Ecto neural progenitor cell (in vitro differentiated cells): ENCODE measurements at places on chromosomes 1 and 21.
A peak's percentile ranks its signal among the peaks of the same experiment; 100 is the strongest.

DNA sequence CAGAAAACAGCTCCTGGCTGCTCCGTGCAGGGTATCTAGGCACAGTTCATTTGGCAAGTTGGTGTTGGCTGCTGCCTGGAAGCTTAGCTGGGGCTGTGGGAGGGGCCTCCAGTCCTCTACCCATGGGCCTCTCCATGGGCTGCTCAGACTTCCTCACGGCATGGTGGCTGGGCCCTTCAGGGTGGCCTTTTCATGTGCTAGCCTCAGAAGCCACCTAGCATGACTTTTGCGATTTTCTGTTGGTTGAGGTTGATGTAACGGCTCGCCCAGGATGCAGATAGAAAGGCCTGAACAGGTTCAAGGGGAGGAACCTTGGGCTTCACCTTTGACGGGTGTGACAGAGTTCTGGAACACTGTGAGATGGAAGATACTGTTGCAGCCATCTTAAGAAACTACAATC, 25.8 kb upstream of the LHX4 start:
- no peak for DNase-seq

- DNase-seq, result peak; percentile 48
Measured at GRCh38 chr21:28554660-28555475, 437.8 kb downstream of the LTN1 start.

- DNase-seq, result no peak
Measured at GRCh38 chr1:234256359-234256758, 116.9 kb upstream of the COA6 start.

DNA sequence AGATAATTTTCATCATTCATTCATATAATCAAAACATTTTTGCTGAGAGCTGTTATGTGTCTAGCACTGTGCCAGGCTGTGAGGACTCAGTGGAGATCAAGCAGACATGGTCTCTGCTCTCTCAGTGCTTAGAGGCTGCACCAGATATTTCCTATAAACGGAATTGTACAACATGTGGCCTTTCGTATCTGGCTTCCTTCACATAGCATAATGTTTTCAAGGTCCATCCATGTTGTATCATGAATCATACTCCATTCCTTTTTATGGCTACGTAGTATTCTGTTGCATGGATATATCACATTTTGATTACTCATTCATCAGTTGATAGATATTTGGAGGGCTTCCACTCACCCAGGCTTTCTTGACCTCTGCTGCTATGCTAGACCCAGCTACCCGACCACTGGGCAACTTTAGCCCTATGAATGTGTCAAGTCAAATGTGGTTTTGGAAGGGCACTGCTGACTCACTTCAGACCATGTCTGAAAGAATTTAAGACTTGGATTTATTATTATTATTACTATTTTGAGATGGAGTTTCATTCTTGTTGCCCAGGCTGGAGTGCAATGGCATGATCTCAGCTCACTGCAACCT, 18.5 kb downstream of the NCF2 start:
- no peak for DNase-seq

DNA sequence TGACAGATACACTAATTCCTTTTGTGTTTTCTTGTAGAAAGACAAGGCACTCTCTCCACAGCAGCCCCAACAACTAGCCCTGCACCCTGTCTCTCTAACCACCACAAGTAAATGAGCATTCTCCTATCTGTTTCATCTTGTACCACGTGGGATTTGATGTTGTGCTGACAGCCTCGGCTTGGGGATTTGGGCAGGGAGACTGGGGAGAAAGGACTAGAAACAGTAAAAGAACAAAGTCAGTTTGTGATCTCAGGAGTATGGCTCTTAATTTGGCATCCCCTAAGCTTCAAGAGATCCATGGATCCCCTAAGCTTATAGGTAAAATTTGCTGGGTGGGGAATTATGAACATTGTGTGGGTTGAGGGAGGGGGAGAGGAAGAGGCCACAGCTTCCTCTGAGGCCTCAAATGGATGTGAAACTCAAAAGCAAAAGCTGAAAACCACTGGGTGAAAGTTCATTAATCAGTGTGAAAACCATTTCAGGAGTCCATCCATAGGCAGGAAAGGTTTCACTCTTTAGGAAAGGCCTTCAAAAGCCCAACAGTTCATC, 3.1 kb downstream of the C1orf162 start:
- no peak for DNase-seq

GRCh38 chr1:113094506-113094905, 21.5 kb downstream of the LRIG2 start:
- no peak for DNase-seq

GRCh38 chr1:158179301-158180041, 1.2 kb upstream of the CD1D start:
- DNase-seq, result no peak

GRCh38 chr1:168958562-168959289, 147.8 kb upstream of the ATP1B1 start:
- no peak for DNase-seq

- DNase-seq, result no peak
Measured at GRCh38 chr1:15146971-15147376, 6.6 kb upstream of the TMEM51 start.

DNA sequence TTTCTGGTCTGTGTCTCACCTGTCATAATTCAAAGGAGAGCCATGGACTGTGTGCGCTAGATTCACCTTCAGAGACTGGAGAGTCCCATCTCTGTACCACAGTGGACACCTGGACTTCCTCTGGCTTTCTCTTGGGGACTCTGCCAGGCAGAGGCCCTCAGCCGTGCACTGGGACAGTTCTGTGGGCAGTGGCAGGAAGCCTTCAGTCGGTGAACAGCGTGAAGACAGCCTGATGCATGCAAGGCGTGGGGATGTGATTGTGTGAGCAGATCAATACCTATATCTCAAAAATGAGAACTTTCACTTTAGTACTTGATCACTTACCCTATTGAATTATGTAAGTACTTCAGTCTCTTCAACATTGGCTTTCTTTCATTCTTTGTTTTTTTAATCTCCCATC, 245.3 kb downstream of the DISC1 start:
- no peak for DNase-seq

GRCh38 chr1:13760340-13760739, 60.4 kb downstream of the PRDM2 start:
- DNase-seq, result no peak

GRCh38 chr1:208985231-208985630, 598.3 kb upstream of the CAMK1G start:
- no peak for DNase-seq

- peak; percentile 87 for DNase-seq
Measured at GRCh38 chr1:18256282-18257235, 149.0 kb downstream of the IGSF21 start.

GRCh38 chr1:35448344-35448801, 108.8 kb downstream of the KIAA0319L start:
- DNase-seq, result no peak

DNA sequence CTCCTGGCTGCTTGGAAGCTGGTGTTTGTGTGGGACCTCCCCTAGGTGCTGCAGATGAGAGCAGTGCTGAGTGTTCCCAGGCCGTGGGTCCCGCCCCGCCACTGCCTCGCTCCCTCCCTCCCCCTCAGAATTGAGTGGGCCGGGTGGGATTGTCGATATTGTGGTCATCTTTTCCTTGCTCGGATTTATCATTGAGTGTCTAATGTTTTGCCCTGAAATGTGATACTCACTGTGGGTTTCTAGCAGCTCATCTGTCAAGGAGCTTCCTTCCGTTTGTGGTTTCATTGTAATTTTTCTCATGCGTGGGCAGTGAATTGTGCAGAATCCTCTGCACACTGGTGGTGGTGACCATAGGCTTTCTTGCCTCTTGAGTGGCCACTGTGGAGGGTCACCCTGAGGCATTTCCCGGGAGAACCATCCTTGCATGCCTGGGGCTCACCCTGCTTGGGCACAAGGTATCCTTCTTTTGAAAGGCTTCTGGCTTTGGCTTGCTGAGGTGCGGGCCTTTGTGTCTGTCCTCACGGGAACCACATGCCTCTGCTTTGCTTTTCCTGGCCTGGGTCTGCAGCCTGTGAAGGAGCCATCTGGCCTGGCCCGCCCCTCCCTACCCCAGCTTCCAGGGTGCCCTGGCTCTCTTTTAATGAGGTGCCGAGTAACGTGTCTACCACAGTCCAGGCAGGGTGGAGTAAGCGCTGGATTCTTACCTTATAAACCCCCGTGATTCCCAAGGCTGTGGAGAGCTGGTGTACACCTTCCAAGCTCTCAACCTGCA, 25.6 kb downstream of the SLX9 start:
- DNase-seq, result no peak

DNA sequence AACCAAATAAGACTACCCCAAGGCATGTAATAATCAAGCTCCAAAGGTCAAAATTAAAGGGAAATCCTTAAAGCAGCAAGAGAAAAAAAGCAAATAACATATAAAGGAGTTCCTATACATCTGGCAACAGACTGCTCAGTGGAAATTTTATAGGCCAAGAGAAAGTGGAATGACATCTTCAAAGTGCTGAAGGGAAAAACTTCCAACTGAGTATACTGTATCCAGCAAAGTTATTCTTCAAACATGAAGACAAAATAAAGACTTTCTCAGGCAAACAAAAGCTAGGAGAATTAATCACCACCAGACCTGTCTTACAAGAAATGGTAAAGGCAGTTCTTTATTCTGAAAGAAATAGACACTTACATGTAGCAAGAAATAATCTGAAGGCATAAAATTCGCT, 45.0 kb upstream of the SLC44A5 start:
- DNase-seq, result no peak

DNA sequence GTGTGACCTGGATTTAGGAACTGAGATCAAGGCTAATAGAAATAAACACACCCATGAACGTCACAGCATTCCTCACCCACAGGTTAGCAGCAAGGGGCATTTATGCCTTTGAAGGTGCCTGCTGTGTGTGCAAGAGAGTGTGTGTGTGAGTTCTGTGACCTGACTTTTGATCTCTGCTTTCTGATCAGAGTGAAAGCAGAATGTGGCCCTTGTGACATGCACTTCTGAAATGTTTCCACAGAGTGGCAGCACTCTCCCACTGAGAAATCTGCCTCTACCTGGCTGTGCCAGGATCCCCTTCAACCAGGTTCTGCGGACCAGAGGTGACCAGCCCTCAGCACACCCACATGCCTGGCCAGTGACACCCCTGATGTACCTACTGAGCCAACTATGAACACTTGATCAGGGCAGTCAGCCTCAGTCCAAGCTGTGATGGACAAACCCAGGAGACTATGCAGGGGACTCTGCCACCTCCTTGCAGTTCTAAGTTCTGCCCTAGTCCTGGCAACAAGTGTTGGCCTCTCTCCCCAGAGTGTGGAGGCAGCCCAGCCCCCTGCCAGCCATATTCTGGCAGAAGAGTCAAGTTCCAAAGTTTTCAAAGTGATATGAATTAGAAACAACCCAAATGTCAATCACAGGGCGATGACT, 41.0 kb downstream of the RXRG start:
- DNase-seq, result peak; percentile 63

DNA sequence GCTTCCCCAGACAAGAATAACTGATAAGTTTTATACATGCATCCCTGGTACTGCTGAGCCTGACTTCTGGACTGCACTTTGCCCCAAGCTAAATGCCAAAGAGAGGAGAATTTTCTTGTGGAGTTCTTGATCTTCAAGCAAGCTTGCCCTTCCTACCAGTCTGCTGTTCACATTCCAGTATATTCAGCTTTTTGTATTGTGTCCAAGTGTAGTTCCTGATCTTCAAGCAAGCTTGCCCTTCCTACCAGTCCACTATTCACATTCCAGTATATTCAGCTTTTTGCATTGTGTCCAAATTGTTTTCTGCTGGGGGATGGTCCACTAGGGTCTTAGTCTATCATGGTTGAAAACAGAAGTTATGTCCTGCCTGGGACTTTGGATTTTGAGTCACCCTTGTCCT, 894 bp upstream of the TSEN15 start:
- no peak for DNase-seq

DNA sequence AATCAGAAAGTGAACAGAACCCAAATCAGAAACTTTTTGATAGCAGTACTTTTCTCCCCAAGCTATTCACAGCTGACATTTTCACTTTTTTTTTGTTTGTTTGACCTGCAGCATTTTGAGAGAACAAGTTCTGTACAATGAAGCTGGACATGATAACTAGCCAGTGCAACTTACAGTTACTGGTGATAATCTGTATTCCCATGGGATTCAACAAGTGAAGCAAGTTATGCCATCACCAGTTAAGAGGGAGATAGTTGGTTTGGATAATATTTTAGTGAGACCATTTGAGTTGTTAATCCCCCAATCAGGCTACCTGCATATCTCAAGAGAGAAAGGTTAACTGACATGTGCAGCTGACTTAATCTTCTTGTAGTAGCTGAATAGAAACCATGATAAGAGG, 18.1 kb downstream of the SON start:
- DNase-seq, result no peak

DNA sequence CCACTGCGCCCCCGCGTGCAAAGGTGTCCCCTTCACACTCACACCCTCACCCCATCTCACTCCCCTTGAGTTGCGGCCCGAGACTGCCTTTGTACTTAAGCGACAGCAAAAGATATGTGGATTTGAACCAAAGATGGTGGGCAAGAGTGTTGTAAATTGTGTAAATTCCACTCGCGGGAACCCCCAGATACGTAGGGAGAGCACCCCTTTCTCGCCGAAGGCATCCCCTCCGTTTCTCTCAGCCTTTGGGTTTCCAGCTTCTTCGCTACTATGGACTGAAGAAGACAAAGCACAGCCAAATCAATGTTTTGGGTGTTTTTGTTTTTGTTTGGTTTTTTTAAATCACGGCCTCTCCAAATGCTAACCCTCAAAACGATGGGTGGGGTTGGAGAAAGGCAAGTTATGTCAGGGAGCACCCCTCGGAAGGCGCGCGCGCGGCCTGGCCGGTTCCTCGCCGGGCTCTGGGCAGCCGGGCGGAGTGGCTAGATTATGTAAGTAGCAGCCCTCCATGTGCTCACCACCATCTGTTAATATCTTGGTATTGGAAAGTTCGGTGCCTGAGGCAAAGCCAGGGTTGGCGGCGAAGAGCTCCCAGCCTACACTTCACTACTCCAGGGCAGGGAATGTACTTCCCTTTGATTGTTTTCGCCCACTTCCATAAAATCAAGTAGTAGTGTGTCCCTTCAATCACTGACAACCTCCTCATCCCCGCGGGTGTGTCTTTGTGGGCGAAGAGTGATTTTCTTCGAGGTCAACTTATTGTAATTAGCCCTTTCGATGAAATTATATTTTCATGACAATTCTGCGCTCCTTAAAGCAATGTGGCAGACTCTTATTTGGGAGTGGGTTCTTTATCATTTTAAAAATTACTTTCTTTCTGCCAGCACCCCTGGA, 4.0 kb upstream of the PROX1 start:
- DNase-seq, result no peak

- DNase-seq, result peak; percentile 72
Measured at GRCh38 chr1:50047916-50048694, 24.4 kb upstream of the AGBL4 start.

DNA sequence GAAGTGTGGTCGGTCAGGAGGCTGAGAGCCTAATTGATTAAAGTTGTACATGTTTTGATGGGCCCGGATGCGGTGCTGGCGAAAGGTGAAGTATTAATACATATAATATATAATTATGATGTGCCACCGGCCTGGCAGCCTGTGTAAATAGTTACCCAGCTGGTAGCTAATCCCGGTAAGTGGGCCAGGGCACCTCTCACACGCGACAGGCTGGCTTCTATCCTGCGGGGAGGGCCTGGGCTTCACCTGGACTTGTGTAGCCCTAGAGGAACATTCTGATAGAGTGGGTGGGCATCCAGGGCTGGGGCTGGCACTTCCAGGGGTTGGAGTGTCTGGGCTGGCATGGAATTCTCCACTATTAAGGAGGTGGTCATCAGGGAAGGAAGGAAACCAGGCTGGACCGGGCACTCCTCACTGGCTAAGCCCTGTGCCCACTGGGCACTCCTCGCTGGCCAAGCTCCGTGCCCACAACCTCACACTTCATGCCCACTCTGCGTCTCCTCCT, 48.3 kb downstream of the IGSF21 start:
- DNase-seq, result no peak
